ENCODE measurements at places on chromosomes 6 and 20. TPM values are rescaled to one million over a fixed set of nuclear protein-coding genes. Genes with fewer than 3 reads are reported as not detected.

The GNAS-AS1 gene
- total RNA-seq: 1.8 TPM

The MEI4 gene
- total RNA-seq: not detected

The MED23 gene
- total RNA-seq: 14.8 TPM

The IMPG1 gene
- not detected for total RNA-seq

The NOX3 gene
- total RNA-seq: not detected

The HECA gene
- 10.8 TPM for total RNA-seq

The KIAA0408 gene
- total RNA-seq: 0.60 TPM

The TNNC2 gene
- total RNA-seq: not detected

The TMEM200A gene
- total RNA-seq: 21.9 TPM

- DNase-seq: no peak
Observed at GRCh38 chr20:50267041-50267865, 76.6 kb downstream of the CEBPB start.

DNA sequence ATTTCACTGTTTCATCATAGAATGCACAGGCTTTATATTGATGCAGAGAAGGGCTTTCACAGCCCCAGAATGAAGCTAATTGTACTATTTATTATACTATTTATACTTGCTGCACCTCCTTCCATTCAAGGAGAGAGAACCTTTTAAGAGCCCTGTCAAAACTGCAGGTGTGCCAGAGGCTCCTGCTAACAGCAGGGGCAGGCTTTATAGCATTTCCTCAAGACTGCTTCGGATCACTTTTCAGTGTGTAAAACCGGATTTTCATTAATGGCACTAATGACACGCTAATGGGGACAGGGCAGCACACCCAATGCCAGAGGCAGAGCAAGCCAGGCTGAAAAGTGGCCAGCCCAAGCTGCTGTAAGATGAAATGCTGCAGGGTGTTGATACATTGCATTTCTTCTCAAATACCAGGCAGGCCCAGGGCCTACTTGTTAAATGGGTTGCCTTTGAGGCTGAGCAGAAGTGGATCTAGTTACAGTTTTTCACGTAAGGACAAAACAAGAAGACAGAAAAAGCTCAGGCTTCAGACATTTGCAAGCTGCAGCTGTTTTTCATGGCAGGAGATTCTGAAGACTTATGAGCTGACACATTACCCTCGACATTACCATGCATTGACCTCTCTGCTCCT lies 487.7 kb upstream of the BTBD3 start:
- no peak for DNase-seq

GRCh38 chr6:46130666-46131065 lies 877 bp downstream of the ENPP4 start:
- no peak for DNase-seq

DNA sequence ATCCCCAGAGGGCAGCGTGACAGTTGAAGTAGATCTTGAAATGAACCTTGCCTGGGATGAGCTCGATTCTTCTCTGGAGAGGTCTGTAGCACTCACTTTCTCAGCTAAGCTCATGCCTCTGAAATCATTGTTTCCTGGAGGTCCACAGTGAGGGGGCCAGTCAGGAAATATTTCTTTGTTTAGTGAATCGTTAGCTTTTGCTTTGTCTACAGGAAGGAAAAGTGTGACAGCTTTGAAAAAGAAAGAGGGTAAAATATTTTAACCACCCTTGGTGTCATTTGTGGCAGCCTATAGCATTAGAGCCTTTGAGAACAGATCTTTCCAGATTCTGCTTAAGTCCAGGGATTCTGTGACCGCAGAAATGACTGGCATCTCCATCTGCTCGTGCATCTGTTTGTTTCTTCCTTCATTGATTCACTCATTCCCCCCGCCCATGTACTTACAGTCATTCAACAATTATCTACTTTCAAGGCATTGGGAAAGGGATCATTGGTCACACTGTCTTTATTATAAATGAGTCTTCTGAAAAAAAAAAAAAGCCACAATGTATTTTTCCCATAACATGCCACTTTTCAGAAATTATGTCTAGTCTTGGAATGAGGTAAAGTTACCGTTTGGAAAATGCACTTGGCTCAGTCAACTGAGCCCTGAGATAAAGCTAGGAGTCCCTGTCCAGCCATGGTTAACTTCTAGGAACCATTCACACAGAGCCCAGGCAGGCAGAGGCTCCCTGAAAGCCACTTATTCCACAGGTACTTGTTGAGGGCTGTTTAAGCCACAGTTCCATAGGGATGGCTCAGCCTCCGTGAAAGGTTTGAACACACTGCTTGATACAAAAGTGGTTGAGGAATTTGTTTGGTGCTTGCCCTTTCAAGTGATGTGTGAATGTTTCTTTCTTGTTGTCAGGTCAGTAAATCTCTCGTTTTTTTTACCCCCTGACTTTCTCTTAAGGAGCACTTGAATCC lies 86.0 kb downstream of the TIAM2 start:
- no peak for DNase-seq

GRCh38 chr6:106064756-106065155 lies 21.4 kb upstream of the PRDM1 start:
- no peak for DNase-seq

GRCh38 chr6:140036196-140036595 lies 661.7 kb upstream of the CITED2 start:
- no peak for DNase-seq

GRCh38 chr20:1567392-1568162 lies 10.1 kb upstream of the SIRPD start:
- peak; percentile 76 for DNase-seq

- no peak for DNase-seq
Observed at GRCh38 chr20:24668791-24669190, 199.4 kb downstream of the SYNDIG1 start.

DNA sequence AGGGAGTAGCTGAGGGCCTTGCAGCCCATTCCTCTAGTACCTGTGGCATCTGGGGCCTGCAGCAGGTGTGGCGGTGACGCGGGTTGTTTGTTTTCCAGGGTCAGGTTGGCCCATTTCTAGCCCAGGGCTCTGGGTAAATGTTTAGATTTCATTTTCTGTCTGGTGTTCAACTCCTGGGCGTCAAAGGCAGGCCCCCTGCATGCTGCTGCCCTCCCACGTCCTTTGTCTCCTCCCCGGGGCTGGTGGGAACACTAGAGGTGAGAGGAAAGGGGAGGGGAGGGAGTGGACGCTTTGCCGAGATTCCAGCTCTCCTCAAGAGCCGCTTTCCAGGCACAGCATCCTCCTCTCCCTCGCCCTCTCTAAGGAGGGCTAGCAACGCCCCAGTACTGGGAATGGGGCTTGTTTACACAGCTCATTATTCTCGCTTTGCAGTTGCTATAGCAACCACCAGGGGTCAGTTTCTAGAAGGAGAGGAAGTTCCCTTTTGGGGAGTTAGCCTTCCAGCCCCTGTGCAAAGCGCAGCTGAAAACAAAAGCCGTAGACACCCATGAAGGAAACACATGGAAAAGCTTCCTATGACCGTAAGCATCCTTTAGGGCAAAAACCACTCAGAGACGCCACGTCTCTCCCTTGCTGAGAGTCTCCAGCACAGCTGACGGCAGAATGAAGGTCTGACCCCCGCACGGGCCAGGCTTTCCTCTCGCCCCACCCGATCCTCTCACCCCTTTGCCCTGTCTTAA lies 170.6 kb downstream of the LY86 start:
- no peak for DNase-seq

DNA sequence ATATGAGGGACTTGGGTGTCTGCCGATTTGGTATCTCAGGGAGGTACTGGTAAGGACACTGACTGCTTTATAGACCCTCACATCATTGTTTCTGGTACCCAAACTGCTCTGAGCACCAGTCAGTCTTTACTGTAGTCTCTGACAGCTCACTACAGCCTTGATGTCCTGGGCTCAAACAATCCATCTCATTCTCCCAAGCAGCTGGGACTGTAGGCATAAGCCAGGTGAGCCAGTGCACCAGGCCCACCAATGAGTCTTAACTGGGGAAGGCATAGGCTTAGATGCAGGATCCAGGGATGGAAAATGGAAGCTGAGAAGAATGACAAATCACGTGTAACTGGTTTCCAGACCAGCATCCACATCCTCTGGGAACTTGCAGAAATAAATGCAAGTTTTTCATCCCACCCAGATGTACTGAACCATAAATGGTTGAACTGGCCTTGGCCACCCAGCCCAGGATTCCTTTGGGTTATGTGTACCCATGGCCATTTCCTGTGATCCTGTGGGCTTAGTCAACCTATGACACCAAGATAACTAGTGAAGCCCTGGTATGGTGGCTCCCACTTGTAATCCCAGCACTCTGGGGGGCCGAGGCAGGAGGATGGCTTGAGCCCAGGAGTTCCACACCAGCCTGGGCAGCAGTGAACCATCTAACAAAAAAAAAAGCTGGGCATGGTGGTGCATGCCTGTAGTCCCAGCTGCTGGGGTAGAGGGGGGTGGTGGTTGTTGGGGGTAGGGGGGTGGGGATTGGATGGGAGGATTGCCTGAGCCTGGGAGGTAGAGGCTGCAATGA lies 5.8 kb downstream of the TUBB start:
- peak; percentile 76 for DNase-seq

GRCh38 chr6:167975458-167975857 lies 22.0 kb upstream of the KIF25 start:
- DNase-seq: no peak

DNA sequence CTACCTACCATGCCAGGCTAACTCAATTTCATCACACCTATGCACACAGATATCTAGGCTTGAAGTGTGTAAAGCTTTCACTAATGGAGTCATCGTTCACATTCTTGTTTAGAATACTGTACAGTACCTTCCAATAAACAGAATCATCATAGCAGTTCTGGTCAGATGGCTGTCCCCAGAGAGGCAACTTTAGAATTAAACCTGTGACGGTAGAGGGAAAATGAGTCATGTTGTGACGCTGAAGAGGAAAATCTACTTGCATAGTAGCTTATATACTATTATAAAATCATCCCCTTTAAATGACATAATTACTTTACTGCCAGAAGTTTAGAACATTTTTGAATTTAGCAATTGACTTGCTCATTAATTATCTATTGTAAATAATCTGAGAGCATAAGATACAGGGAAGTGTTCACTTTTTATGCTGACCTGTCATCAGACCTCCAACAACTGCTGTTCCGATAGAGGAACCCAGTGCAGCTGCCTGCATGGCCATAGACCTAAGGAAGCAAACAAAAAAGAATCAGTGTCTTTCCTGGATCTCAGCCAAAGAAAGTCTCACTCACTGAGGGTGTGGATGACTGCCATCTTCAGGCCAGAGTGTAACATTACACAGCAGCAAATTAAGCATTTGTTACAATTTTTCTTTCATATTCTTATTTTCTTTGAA lies 29.8 kb downstream of the RHAG start:
- peak; percentile 84 for DNase-seq

- no peak for DNase-seq
Observed at GRCh38 chr20:38181207-38181801, 16.2 kb upstream of the TGM2 start.

- no peak for DNase-seq
Observed at GRCh38 chr20:1002682-1003561, 811 bp upstream of the RSPO4 start.

- DNase-seq: no peak
Observed at GRCh38 chr6:90180526-90180925, 116.1 kb downstream of the BACH2 start.

DNA sequence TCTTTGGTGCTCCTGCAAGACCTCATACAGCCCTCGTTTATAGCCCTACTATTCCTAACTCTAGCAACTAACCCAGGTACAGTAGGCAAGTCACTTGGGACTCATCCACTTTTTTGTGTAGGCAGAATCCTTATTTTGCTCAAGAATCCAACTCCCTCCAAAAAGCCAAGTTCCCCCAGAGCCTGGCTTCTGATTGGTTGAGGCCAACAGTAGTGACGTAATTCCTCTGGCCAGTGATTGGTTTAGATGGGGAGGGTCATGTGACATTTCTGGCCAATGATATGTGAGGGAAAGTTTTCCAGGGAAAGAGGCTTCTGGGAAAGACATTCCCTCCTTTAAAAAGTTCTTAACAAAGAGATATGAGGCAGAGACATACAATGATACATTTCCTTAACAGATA lies 32.1 kb downstream of the KIAA1755 start:
- DNase-seq: peak; percentile 39

DNA sequence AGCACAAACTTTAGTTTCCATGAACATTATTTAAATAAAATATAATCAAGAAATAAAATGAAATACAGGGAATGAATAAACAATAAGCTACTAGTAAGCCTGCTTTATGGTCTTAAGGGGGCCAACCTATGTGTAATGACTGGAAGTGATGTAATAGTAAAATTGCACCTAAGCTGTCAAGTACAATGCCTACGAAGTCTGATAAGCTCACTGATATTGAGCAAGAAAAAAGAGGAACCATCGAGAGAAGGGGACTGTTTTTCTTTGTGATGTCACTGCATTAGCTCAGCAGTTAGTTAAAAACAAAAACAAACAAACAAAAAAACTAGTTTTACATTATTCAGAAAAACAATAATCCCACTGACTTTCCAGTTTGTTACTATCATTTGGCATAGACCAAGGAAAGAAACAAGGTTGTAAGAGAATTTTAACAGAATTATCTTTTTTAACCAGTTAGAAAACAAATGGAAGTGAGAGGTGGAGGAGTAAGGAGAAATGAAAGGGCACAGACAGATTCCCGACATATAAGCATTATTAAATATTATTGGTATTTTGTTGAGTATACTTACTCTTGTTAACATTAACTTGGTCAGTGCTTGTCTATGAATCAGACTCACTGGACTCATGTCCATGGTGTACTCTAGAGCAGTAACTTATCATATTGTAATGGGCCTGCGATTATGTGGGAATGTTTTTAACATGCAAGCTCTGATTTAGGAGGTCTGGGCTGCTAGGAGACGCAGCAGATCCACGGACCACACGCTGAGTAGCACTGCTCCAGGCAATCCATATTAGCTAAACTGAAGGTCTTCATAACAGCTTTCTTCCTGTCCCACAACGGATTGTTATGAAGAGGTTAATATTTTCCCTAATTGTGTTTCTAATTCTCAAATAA lies 99.6 kb upstream of the HMGCLL1 start:
- no peak for DNase-seq

All from A172 (cell line).